ENCODE measurements at places on chromosomes 5 and 9.

DNA sequence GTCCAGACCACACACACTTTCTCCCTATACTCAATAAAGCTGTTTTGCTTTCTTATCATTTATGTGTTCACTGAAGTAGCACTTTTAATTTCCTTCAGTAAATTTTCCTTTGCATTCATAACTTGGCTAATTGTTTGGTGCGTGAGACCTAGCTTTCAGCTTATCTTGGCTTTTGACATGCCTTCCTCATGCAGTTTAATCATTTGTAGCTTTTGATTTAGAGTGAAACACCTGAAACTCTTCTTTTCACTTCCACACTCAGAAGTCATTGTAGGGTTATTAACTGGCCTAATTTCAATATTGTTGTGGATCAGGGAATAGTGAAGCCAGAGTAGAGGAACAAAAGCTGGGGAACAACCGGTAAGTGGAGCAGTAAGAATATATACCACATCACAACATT lies 114.7 kb downstream of the ST8SIA4 start:
- DNase-seq = no peak

DNA sequence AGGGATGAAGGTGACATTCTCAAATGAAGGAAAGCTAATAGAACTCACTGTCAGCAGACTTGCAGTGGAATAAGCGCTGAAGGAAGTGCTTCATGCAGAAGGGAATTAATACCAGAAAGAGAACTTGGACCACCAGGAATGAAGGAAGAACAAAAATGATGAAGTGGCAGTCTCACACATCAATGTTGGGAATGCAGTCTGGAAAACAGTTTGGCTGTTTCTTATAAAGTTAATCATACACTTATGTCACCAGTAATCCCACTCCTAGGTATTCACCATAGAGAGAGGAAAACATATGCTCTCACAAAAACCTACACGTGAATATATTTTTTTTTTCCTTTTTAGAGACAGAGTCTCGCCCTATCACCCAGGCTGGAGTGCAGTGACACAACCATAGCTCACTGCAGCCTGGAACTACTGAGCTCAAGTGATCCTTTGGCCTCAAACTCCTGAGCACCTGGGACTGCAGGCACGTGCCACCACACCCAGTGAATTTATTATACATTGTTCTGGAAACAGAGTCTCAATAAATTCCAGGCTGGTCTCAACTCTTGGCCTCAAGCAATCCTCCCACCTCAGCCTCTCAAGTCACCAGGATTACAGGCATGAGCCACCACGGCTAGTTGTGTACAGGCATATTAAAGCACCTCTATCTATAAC lies 81.2 kb downstream of the ROR2 start:
- no peak for DNase-seq

DNA sequence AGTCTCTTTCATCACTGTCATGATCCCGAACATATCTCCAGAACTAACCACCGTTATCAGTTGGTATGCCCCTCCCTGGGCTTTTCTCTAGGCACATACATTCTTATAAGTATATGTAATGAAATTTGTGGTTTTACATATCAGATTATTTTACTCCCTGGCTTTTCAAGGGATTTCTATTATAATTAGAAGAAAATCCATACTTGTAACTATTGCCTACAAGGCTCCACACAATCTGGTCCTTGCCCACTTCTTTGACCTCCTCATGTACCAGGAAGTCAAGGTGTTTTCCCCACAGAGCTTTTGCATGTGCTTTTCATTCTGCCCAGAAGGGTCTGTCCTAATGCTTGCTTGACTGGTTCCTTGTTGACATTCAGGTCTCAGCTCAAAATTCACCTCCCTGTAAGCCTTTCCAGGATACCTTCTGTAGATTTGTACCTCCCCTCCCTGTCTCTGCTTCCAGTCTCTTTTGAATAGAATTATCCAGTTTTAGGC lies 33.6 kb upstream of the HSD17B4 start:
- DNase-seq = no peak

DNA sequence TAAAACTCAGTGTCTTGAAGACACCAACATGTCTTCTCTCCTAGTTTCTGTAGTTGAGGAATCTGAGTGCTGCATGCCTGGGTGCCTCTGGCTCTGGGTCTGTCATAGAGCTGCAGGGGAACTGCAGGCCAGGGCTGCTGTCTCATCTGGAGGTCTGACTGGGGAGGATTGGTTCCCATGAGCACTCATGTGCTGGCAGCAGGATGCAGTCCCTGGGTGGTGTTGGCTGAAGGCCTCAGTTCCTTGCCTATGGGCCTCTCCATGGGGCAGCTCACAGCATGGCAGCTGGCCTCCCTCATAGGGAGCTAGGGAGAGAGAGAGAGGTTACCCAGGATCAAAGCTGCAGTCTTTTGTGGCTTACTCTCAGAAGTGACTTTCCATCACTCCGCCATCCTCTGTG lies 22.6 kb downstream of the UBE2QL1 start:
- DNase-seq = no peak

GRCh38 chr9:134969156-134970045 lies 51.7 kb upstream of the FCN1 start:
- no peak for DNase-seq

- no peak for DNase-seq
These were observed at the start of gene C9orf152 for GRCh38 chr9:110208031-110208430. Gene C9orf152 (minus strand): TSS chr9:110208159. CDS start chr9:110207579, 580 bp downstream.

DNA sequence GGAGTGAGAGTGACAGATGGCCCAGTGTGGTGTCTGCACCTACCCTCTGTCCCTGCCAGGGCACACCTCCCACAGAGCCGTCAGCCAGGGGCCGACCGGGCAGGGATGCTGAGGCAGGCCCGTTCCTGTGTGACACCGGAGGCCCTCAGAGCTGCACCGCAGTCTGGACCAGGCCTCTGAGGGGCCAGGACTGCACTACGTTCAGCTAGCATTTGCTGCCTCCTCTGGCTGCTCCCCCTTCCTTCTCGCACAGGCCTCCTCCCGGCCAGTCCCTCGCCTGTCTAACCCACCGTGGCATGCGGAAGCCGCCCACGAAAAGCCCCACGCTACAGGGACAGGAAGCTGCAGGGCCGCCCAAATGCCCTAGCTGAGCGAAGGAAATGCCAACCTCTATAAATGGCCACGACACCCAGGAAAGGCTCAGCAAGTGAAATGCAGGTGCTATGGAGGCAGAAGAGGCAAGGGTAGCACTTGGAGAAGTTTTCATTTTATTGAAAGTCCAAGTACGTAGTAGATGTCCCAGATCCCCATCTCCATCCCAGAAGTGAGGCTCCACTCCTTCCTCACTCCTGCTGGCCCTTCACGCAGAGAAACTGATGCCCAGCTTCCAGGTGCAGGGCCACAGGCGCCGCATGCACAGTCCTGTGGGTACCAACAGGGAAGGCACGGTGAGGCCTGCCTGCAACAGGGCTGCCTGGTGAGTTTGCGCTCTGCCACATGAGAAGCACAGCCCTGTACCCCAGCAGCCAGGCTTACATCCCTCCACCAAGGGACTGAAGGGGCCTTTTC lies 38.7 kb downstream of the MAPK9 start:
- no peak for DNase-seq

- no peak for DNase-seq
These were observed 130.9 kb upstream of the FBN2 start for GRCh38 chr5:128668921-128669320.

Data from NCI-H1105 treated with DMSO at 0.1 percent for 48 hours (cell line).